ENCODE measurements at places on chromosomes 5 and 9. TPM values are rescaled to one million over a fixed set of nuclear protein-coding genes. Genes with fewer than 3 reads are reported as not detected.

Gene CCDC180
- 0.13 TPM for total RNA-seq

Gene COL23A1
- total RNA-seq: not detected

Gene ARL10
- 0.03 TPM for total RNA-seq

Gene IL13
- total RNA-seq: not detected

Gene ZNF608
- total RNA-seq: 3.7 TPM

Gene CTXN3
- total RNA-seq: not detected

Gene SGTB
- 0.97 TPM for total RNA-seq

Gene PDLIM4
- 0.99 TPM for total RNA-seq

Gene FOXD4L6
- not detected for total RNA-seq

Measured in HT-29 (cell line).